ENCODE measurements at places on chromosomes 3 and 15.

DNA sequence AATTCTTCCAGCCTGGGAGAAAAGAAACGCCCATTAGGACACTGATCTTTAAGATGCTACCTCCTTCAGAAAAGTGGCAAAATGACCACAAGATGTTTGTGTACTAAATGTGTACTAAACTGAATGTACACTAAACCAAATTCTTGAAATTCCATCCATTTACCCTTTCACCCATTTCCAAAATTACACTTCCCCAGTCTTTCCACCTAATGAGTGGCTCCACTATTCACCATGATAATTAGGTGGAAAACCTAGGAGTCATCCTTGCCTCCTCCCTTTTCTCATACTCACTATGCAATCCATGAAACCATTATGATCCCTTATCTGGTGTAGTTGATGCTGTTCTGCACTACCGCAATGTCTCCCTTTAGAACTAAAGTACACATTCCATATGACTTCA, 452.1 kb upstream of the THBS1 start:
- DNase-seq: no peak

- no peak for DNase-seq
Observed at GRCh38 chr3:178749471-178749870, 213.2 kb downstream of the KCNMB2 start.

DNA sequence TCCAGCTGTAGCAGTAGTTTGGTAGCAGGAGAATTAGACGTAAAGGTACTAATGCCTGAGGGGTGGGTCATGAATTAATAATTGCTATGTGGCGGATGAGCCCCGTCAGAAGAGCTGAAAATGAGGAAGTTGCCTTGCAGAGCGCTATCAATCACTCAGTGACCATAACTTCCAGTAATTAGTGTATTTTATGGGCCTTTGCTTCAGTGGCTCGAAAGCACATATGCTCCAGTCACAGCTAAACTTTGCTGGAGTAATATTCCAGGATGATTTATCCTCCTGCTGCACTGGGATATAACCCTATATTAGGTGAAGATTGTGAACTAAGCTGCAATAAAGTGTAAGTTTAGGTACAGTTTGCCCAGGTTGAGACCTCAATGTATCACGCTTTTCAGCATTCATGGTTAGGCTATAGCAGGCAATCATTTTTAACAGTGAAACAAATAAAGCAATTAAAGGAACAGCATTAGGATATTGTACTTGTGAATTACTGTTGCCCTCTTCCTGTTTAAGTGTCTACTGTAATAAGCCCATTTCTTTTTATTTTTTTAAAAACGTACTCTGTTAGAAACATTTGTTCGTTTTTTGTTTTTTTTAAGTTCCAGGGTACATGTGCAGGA, 104.6 kb upstream of the SKOR1 start:
- no peak for DNase-seq

- no peak for DNase-seq
Observed at GRCh38 chr3:64011685-64012084, 11.6 kb downstream of the PSMD6 start.

- no peak for DNase-seq
Observed at GRCh38 chr3:169150920-169151319, 512.6 kb downstream of the MECOM start.

- DNase-seq: no peak
Observed at GRCh38 chr3:55965776-55966175, 478.7 kb upstream of the WNT5A start.

DNA sequence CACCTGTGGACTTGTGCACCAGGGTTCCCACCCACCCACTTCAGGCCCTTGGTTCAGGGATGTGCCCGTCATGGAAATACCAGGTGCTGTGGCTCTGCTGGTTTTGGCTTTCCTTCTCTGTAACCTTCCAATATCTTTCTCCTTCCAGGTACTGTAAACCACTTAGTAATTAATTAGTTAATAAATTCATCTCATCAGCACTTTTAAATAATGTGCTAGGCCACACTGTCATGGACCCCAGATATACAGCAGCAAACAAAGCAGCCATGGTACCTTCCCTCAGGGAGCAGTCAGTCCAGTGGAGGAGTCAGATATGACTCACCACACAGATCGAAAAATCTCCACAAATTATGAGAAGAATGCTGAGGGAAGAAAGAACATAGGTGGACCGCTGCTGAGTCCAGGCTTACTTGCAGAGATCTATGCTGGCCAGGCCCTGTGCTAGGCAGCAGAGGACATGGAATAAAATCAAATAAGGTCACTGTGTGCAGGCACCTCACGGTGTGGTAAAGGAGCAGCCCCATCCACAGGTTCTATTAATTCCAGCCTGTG, 6.8 kb upstream of the GATA2 start:
- DNase-seq: no peak

DNA sequence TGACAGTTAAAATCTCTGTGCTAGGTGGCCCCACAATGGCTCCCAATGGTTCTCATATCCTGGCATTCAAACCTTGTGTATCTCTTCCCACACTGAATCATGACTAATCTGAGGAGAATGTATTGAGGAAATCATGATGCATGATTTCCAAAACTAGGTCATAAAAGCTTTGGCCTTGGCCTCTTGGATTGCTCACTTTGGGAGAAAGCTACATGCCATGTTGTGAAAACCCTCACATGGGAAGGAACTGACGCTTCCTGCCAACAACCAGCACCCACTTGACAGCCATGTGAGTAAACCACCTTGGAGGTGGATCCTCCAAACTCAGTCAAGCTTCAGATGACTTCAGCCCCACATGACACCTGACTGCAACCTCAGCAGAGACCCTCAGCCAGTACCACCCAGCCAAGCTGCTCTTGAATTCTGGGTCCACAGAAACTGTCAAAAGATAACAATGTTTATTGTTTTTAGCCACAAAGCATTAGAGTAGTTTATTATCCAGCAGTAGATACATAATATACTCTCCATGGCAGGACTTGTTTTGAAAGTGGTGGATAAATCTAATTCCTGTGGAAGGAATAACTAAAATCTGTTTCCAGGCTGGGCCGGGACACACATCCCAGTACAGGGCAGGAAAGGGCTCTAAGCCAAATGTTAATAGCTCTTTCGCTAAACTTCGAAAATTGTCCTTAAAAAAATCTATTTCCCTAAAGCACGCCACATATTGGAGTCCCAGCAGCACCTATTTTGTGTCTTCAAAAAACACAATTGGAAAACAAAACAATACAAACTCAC, 1.0 kb upstream of the ZNF620 start:
- peak; percentile 19 for DNase-seq

DNA sequence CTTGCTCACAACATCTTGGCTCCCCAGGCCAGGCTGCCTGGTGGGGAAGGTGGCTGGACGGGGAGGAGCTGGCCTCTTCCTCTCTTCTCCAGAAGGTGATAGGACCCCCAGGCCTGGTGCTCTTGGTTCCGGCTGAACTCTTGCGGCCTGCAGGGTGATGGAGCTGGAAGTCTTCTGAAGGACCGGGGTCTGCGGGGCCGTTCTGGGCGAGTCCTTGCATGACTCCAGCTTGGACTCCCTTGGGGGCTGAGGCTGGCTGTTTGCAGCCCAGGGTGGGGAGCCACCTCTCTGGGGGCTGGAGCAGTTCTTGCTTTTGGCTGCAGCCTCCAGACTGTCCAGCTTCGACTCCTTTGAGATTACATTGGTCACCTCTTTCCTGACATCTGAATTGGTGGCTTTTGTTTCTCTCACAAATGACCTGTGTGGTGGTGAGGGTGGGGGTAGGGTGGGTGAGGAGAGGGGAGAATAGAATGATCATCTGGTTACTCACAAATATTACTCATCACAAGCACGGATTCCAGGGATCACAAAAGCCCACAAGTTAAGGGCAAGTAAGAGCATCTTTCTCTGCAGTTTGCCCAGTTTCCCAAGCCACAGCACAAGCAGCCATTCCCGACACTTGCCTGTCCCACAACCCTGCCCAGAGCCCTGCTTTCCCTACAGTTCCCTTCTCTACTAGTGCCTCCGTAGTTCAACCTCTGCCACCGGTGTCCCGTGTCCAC, 149.1 kb upstream of the HACD2 start:
- DNase-seq: peak; percentile 23

- no peak for DNase-seq
Observed at GRCh38 chr3:172517859-172518466, 5.3 kb downstream of the TNFSF10 start.

DNA sequence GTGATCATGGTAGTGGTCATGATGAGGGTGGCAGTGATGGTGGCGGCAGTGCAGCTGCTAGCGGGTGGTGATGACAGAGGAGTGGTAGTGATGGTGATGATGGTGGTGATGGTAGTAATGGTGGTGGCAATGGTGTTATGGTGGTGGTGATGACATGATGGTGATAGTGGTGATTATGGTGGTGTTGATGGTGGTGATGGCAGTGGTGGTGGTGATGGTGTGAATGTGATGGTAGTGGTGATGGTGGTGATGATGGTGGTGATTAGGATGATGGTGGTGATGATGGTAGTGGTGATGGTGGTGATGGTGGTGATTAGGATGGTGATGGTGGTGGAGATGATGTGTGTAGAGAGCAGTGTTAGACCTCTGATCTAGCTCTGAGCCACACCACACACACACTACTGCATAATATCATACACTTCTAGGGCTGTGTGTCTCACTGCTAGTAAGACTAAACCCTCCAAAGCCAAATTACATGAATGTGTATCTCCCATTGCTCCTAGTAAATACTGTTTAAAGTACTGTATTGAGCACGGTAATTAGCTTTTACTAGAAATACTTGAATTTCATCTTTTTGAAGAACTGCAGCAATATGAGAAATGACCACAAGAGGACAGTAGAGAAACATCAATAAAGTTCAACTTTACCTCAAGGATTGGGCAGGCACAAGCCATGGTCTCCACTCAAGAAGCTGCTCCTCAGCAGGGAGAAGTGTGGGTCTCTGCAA, 28.8 kb downstream of the TMED3 start:
- DNase-seq: no peak

GRCh38 chr3:33940736-33941135, 142.3 kb downstream of the PDCD6IP start:
- DNase-seq: no peak

DNA sequence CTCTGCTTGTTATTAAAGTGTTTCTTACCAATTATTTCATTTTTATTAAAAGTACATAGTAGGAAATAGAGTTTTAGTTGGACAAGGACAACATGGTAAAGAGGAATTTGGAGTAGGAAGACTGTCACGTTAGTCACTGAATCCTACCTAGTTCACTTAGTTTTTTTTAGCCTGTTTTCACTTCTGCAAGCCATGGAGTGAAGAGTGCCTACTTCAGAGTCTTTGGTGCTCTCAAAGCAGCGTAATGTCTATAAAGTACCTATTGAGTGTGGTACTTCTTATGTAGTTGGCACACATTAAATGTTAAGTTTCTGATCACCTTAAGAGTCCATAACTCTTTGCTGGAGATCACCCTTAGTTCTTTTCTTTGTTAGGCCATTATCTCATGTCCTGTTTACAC, 78.7 kb downstream of the LPP start:
- no peak for DNase-seq

GRCh38 chr15:83066734-83067637, at the start of gene BTBD1:
Gene BTBD1, minus strand, starts transcription at chr15:83067252. Its CDS starts 101 bp downstream, at chr15:83067151.
- peak; percentile 86 for DNase-seq

DNA sequence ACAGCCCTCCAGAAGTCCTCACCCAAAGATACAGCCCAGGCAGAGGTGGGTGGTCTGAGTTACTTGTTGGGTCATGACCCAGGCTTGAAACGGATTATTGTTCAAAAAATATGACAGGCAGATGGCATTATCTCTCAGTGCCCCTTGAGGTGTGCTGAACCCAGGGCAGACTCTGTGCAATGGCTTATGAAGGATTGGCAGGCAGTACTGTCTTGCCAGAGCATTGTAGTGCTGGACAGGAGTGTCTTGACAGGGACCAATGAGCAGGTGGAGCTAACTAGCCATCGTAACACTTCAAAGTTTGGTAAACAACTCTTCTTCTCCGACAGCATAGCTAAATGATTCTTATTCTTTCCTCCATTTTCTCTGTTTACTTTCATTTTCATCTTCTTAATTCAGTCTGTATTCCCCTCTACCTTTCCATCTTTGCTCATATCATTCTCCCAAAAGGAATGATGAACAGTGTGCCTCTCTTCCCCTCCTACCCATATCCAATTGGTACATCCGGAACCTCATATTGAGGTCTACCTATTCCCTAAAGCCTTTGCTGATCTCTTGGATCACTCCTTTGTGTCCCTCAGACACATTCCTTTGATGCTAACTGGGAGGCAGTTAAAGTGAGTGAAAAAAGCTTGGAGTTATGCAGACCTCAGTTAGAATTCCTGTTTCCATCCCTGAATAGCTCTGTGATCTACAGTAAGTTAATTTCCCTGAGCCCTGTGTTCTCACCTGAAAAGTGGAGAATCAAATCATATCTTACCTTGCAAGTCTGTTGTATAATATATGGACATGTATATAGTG, 2.6 kb upstream of the IL20RB start:
- DNase-seq: no peak

- DNase-seq: no peak
Observed at GRCh38 chr15:78768096-78768495, 43.2 kb downstream of the ADAMTS7 start.

- DNase-seq: no peak
Observed at GRCh38 chr3:28240441-28240840, 978 bp upstream of the CMC1 start.

- DNase-seq: no peak
Observed at GRCh38 chr15:96363707-96364106, 33.2 kb downstream of the NR2F2 start.

DNA sequence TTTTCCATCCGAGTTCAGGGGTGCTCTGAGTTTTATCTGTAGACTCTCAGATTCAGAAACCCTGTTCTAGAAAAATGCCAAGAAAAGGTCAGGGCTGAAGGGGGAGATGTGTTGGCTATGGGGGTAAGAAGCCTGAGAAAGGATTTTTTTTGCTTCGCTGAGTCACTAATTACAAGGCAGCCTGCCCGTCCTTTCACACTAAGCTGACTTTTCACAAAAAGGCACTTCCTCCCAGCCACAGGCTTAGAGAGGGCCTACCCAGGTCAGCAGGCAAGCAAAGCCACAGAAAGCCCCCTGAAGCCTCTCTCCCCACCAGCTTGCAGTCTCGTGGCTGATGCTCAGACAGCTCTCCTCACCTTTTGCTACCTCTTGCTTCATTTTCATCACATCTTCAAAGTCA, 192.6 kb upstream of the PRICKLE2 start:
- no peak for DNase-seq

GRCh38 chr3:4401441-4401840, 65.6 kb downstream of the SUMF1 start:
- no peak for DNase-seq

- no peak for DNase-seq
Observed at GRCh38 chr3:119403201-119403600, 60.2 kb downstream of the TMEM39A start.

DNA sequence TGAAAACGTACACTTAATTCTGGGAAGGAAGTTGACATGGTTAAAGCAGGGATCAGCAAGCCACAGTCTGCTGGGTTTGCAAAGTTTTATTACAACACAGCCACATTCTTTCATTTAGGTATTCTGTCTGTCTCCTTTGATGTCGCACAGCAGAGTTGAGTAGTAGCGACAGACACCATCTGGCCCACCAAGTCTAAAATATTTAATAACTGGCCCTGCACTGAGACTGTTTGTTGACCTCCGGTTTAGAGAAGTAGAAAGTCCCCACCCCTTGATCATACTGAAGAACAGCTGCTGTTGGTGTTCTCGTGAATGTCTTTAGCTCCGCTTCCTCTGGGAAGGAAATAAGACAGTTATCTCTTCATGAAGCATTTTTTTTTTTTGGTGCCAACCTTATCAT, 66.2 kb downstream of the MCTP2 start:
- DNase-seq: no peak
